ENCODE measurements at places on chromosomes 16 and 17. TPM values are rescaled to one million over a fixed set of nuclear protein-coding genes. Genes with fewer than 3 reads are reported as not detected.

- no peak overlapping the region for H3K4me3 ChIP-seq
- H3K4me1 ChIP-seq = no peaks in the 10 kb centered on the region
- no peaks in the 10 kb centered on the region for H3K36me3 ChIP-seq
- DNase-seq = no peak
- no peak overlapping the region for H3K27ac ChIP-seq
- peaks cover 5% of the 10 kb centered on the region for H3K27me3 ChIP-seq
Measured at GRCh38 chr16:14347706-14348105, 276.6 kb downstream of the MRTFB start.

Gene ATP2C2
- total RNA-seq = not detected

- H3K27me3 ChIP-seq = peaks cover 45% of the 10 kb centered on the region
- no peak for DNase-seq
- no peaks in the 10 kb centered on the region for H3K36me3 ChIP-seq
Measured at GRCh38 chr17:79487149-79487548, 123.7 kb downstream of the RBFOX3 start.

Gene LGALS9B
- total RNA-seq = not detected

GRCh38 chr17:79852748-79853147 is 13.5 kb upstream of the CBX4 start:
- no peak overlapping the region for H3K4me3 ChIP-seq
- no peak for DNase-seq
- peaks cover 11% of the 10 kb centered on the region for H3K4me1 ChIP-seq

GRCh38 chr17:79485419-79485985 is 125.3 kb downstream of the RBFOX3 start:
- H3K4me3 ChIP-seq = no peak overlapping the region
- H3K36me3 ChIP-seq = no peaks in the 10 kb centered on the region
- no peak overlapping the region for H3K27ac ChIP-seq
- DNase-seq = peak; percentile 83

Gene ITGB3
- total RNA-seq = 2.5 TPM

DNA sequence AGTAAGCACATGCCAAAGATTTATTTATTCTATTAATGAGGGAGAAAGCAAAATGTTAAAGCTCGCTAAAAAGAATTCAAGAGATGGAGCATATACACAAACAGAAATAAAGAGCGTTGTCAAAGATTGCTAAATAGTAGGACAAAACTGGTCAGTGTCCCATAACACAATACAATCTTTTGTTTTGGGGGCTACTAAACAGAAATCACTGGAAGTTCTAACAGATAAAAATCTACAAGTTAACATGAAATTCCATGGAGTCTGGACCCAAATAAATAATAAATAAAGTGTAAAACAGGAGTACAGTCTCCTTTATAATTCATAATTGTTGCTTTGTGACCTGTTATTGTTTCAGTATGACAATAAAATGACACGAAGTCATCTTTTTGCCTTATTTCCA is 115.2 kb upstream of the CNTNAP4 start:
- H3K4me1 ChIP-seq = no peaks in the 10 kb centered on the region
- no peaks in the 10 kb centered on the region for H3K36me3 ChIP-seq
- DNase-seq = no peak
- H3K4me3 ChIP-seq = no peak overlapping the region
- no peaks in the 10 kb centered on the region for H3K27me3 ChIP-seq

- no peaks in the 10 kb centered on the region for H3K27me3 ChIP-seq
- H3K4me3 ChIP-seq = no peak overlapping the region
Measured at GRCh38 chr16:17380613-17381012, 90.1 kb downstream of the XYLT1 start.

DNA sequence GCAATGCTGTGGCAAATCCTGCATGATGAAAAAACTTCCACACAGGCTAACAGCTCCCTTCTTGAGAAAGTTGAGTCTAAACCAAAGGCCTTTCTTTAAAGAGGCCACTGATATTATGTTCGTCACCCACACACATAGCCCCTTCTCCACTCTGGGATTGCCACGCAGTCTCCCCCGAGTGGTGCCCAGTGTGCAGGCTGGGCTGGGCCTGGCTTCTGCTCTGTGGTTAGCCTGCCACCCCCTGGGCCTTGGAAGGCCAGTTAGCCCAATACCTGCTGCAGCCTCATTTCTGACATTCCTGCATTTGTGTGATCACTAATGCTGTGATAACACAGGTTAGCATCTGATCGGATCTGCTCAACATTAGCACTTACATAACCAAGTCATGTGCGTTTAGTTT is 44.8 kb downstream of the CDH3 start:
- H3K36me3 ChIP-seq = no peaks in the 10 kb centered on the region
- no peaks in the 10 kb centered on the region for H3K27me3 ChIP-seq
- no peak for DNase-seq
- H3K4me1 ChIP-seq = no peaks in the 10 kb centered on the region
- H3K4me3 ChIP-seq = no peak overlapping the region
- no peak overlapping the region for H3K27ac ChIP-seq
